ENCODE measurements at places on chromosomes 1 and 21.

GRCh38 chr1:205229916-205230700 is 2.4 kb downstream of the TMCC2 start:
- ATAC-seq = no peak

- ATAC-seq = no peak
Observed at GRCh38 chr1:57986432-57986831, 560.1 kb downstream of the OMA1 start.

- no peak for ATAC-seq
Observed at GRCh38 chr1:205339717-205340116, 17.0 kb downstream of the KLHDC8A start.

GRCh38 chr1:74505928-74506710 is 6.3 kb downstream of the LRRC53 start:
- ATAC-seq = no peak

DNA sequence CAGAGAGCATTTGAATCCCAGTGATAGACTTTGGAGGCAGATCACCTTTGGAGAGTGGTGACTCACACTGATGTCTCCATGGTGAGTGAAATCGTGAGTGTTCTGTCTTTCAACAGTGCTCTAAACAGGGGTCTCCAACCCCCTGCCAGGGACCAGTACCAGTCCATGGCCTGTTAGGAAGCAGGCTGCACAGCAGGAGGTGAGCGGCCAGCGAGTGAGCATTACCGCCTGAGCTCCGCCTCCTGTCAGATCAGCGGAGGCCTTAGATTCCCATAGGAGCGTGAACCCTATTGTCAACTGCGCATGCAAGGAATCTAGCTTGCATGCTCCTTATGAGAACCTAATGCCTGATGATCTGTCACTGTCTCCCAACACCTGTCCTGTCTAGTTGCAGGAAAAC is 61.8 kb upstream of the B3GALNT2 start:
- ATAC-seq = no peak

DNA sequence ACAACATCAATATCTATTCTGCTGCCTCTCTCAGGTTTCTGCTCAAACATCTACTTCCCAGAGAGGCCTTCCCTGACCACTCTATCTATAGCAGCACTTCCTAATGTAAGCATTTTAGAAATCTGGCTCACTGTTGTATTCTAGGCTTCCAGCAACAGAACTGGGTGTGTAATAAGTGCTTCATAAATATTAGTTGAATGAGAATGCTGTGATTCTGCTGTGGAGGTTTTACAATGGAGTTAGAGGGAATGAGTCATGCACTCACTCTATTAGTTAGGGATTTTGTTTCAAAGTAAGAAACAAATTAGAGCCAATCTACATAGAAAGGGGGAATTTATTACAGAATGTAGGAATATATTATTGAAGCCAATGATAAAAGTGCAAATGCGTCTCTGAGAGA is 38.6 kb upstream of the SLC35F3 start:
- ATAC-seq = no peak

DNA sequence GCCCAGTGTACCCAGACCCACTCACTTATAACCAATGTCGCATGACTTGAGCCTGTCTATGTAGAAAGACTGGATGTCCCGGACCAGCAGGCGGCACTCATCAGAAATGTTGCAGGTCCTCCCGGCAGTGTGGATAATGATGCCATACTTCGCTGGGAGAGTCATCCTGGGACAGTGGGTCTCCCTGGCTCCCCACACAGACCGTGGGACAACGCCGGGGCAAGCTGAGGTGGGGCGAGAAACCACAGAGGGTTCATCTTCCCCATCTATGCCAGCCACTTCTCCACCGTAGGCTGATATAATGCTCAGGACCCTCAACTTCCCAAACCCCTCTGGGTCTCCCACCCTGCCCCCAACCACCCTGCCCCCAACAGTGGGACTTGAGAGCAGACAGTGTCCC is 8.3 kb downstream of the PGLYRP4 start:
- ATAC-seq = no peak

DNA sequence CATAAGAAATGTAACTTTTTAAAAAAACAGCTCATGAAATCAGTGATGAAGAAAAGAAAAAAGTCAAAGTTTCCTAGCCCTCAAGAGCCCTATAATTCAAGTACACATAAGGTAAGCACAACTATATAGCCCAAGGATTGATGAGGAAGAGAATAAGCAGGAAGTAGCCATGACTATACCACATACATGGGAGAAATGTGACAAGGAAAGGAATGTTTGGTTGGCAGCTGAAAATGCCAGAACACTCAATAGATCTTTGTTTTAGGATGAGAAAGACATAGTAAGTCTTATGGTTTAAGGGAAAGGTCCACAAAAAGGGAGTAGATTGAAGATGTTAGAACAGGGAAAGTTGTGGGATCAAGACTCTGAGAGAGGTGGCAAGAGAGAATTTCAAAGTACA is 5.7 kb downstream of the DOCK7 start:
- peak; percentile 19 for ATAC-seq

DNA sequence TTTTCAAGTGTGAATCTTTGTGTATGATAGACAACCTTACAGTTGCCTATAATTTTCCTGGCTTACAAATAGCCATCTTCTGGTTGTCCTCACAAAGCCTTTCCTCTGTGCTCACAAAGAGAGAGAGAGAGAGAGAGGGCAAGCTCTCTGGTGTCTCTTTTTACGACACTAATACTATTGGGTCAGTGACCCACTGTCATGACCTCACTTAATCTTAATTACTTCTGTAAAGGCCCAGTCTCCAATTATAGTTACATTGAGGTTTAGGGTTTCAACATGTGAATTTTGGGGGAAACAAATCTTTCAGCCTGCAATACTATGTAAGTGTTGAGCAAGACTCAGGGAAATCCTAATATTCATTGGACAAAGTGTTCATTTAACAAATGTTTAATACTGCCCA is 167.4 kb upstream of the COL11A1 start:
- no peak for ATAC-seq

DNA sequence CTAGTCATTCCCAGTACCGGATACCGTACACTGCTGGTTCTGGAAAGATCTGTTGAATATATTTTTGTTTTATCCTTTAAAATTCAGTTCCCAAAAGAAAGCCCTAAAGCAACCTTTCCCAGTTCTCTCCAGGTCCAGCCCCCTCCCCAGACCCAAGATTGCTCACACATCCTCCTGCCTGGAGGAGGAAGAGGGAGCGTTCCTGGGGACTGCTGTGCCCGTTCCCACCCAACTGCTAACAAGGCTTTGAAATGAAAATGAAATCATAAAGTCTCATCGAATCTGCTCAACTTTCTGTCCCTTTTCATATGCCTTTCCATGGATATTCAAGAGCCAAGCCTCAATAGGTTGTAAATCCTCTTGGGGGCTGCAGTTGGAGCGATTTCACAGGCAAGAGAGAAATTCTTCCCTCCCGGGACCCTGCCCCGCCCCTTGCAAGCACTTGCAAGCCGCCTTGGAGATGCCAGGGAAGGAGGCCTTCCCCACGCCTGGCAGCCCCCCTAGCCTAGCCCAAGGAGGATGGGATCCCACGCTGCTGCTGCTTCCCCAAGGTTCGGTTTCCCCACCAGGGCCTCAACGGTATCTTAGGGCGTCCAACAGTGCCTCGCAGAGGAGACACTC is 113.2 kb upstream of the CACHD1 start:
- no peak for ATAC-seq

- ATAC-seq = peak; percentile 77
Observed at GRCh38 chr1:89884718-89885596, 64.1 kb downstream of the LRRC8D start.

DNA sequence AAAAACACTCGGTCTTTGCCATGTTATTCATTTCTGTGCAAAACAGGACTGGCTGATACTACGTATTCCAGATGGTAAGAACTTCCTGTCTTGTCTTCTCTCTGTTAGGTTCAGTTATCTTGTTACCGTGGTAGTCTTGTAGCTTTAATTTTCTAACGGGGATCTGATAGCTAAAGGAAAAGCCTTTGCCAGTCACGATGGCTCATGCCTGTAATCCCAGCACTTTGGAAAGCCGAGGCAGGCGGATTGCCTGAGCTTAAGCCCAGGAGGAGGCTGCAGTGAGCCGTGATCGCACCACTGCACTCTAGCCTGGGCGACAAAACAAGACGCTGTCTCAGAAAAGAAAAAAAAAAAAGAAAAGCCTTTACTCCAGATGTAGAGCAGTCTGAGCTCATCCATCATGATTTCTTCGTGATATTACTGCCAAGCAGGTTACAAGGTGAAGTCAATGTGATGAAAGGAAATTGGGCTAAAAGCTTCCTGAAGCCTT is 11.1 kb upstream of the MSTO1 start:
- ATAC-seq = peak; percentile 85

GRCh38 chr1:53541761-53542550 is 82.8 kb downstream of the DMRTB1 start:
- ATAC-seq = peak; percentile 69

DNA sequence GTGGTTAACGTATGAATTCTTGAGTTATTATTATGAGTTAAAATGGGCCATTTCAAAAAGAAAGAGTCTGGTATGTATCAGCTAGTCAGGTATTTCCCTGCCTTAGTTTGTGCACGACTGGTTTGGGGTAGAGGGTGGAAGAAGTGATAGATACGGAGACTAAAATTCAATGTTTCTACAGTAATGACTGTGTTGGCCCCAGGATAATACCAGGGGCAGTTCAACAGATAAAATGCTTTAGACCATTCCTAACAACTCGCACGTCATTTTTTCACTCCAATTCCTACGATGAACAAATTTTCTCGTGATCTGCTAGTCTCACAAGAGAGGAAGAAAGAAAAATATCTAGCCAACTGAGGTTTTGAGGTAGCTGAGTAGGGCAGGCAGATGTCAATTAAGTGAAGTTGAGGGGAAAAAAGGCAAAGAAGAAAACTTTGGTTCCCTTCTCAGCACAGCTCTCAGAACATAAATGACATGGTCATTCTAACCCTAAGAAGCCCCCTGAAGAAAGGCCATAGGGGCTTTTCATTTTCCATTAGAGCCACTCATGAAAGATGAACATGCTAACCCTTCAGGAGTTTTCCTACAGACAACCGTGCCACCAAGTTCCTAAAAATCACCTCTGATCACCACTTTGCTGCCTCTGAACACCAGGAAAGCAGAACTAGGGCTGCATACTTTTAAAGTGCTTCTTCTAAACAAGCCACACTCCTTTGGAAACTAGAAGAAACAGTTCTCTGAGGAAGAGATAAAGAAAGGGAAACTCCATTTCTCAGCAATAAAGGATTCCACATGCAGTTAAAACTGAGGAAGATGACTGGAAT is 5.6 kb downstream of the MCOLN2 start:
- no peak for ATAC-seq

GRCh38 chr1:183002267-183002666 is 21.0 kb upstream of the LAMC1 start:
- no peak for ATAC-seq

DNA sequence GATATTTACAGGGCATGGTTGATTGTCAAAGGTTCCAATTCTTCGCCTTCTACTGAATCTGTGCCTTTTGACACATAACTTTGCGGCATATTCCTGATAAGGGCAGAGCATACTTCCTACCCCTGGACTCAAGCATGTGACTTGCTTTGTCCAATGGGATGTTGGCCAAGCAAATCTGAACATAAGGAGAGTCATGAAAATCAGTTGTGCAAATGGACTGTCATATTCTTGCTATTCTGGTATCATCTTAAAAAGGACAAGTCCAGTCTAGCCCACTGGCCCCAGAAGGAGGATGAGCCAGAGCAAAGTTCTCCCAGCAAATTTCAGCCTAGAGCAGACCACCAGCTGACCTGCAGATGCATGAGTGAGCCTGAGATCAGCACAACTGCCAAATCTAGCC is 41.0 kb upstream of the MUTYH start:
- ATAC-seq = no peak

GRCh38 chr1:104467590-104467989 is 717.9 kb downstream of the AMY1C start:
- no peak for ATAC-seq

DNA sequence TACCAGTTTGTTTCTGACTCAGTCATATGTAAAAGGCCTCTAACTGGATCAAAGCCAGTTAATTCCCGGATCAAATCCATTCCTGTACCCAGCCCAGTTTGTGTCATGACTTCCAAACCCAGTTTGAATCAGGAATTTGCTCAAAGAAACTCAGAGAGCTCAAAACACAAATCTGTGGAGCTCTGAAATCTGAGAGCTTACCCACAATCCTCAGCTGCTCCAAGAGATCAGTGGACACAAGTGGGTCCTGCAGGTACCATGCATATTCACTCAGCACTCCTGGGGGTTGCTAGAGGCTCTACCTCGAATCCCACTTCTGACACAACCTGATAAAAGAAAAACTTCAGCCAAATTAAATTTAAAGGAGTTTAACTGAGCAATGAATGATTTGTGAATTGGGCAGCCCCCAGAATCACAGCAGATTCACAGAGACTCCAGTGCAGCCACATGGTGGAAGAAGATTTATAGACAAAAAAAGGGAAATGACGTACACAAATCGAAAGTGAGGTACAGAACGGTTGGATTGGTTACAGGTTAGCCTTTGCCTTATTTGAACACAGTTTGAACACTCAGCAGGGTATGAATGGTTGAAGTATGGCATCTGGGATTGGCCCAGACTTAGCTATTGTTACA is 11.9 kb upstream of the MRPL55 start:
- no peak for ATAC-seq

GRCh38 chr1:206867716-206868115 is 2.3 kb downstream of the IL20 start:
- no peak for ATAC-seq

- ATAC-seq = no peak
Observed at GRCh38 chr1:182699393-182700350, 15.3 kb upstream of the RGS8 start.

GRCh38 chr1:93635614-93636543 is 45.8 kb downstream of the BCAR3 start:
- no peak for ATAC-seq
